ENCODE measurements at places on chromosomes 4 and X.
A peak's percentile ranks its signal among the peaks of the same experiment; 100 is the strongest.

DNA sequence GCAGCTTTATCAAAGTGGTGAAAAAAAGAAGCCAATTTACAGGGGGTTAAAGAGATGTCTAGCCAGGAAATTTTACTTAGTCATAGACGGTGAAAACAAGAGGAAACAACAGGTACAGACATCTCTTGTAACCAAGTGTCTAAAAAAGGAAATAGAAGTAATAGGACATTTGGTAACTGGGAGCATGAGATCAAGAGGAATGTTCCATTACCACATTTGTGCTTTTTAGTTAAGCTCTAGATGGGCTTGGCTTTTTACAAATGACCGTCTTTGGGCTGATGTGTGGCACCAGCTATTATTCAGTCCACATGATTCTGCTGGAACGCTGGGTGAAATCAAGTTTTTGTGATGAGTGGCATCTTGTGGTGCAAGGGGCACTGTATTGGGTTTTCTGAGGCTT lies 179.5 kb downstream of the SMIM20 start:
- no peak for DNase-seq

DNA sequence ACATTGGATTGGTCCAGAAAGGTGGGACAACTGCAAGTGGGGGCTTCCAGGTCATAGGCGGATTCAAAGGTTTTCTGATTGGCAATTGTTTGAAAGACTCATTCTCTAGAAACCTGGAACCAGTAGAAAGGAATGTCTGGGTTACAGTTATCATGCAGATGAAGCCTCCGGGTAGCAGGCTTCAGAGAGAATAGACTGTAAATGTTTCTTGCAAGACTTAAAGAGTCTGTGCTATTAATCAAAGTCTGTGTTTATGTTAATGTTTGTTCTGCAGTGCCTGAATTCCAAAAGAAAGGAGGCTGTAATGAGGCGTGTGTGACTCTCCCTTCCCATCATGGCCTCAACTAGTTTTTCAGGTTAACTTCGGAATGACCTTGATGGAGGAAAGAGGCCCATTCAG lies 43.9 kb upstream of the GC start:
- DNase-seq: no peak

DNA sequence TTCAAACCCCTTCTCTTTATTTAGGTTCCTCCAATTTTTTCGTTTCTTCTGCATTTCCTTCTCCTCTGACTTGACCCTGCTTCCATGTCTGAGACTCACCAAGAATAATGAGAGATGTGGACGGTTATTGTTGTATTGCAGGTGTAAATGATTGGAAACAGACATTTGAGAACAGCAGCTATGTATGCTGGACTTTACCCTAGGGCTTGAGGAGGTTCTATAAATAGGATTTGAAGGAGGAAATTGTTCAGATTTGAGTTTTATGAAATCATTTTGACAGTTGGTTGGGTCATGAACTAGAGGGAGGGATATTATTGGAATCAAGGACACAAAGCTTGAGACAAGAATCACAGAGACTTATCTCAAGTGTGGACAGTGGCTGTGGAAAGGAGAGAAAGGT lies 614.6 kb upstream of the CPEB2 start:
- no peak for DNase-seq

DNA sequence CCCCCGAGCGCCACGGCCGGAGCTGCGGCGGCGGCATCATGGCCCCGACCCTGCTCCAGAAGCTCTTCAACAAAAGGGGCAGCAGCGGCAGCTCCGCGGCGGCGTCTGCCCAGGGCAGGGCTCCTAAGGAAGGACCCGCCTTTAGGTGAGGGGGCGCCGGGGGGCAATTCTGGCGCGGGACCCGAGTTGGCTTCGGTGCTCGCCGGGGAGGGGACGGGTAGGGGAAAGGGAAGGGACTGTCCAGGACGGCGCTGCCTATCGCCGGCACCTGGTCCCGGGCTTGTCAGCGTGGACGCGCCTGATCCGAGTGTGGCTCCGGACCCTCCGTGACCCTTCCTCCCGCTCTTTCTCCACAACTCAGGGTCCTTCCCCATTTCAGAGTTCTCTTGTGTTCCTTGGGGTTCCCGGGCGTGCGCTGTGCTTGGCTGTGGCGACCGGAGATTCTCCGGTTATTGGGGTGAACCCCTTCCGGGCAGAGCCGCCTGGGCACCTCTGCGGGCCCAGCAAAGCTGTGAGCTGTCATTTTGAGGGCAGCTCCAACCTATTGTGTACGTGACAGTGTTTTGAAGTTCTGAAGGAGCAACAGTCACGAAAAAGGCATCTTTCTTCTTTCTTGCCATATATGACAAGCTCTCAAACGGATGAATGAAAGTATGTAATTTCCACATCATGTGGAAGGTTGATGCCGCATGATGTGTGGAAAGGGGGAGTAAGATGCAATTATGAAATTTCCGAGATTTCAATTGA lies 522 bp downstream of the FNIP2 start:
- peak; percentile 7 for DNase-seq

- no peak for DNase-seq
Measured at GRCh38 chr4:83703752-83704151, 167.8 kb downstream of the GPAT3 start.

DNA sequence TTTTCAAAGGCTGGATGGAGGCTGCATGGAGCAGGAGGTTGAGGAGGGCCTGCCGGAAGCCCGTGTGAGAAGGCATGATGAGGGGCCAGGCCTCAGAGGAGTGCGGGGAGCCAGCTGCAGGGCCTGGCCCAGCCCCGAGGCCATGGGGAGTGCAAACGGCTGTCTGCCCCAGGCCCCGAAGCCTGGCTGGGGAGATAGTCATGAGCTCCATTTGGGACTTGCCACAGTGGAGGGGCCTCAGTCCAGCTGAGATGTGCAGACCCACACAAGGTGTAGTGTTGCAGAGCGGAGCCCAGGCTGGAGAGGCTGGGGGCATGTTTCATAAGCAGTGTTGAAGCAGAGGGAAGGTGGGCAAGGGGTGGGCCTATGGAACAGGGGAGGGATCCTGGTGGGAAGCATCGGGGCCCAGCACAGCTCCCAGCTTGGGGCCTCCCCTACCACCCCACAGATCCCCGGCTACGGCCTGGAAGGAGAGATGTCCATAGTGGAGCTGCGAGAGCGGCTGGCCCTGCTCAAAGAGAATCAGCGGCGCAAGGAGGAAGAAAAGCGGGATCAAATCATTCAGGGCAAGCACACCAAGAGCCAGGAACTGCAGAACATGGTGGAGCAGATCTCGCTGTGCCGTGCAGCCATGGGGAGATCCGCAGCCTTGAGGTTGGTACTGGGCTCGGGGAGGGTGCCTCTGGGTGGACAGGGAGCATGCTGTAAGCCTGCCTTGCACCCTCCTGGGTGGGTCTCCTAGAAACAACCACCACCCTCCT lies 9.1 kb upstream of the RNF4 start:
- no peak for DNase-seq

DNA sequence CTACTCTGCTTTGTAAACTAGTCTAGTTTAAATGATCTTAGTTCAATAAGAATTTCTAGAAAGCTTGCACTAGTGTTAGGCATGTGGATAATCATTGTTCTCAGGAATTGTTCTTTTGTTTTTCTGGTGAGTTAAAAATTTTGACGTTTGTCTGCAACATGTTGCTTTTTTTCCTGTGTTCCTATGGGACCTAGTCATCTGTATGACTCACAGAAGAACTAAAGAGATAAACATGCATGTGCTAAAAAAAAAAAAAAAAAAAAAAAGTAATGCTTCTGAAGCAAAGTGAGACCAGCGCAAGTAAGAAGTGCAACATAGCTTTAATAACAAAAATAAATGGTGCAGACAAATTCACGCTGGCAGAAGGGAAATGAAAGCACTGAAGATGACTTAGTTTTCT lies 471.2 kb downstream of the IQCM start:
- no peak for DNase-seq

- no peak for DNase-seq
Measured at GRCh38 chr4:8652181-8653078, 59.9 kb downstream of the CPZ start.

- DNase-seq: no peak
Measured at GRCh38 chr4:56665781-56666180, 15.3 kb downstream of the HOPX start.

DNA sequence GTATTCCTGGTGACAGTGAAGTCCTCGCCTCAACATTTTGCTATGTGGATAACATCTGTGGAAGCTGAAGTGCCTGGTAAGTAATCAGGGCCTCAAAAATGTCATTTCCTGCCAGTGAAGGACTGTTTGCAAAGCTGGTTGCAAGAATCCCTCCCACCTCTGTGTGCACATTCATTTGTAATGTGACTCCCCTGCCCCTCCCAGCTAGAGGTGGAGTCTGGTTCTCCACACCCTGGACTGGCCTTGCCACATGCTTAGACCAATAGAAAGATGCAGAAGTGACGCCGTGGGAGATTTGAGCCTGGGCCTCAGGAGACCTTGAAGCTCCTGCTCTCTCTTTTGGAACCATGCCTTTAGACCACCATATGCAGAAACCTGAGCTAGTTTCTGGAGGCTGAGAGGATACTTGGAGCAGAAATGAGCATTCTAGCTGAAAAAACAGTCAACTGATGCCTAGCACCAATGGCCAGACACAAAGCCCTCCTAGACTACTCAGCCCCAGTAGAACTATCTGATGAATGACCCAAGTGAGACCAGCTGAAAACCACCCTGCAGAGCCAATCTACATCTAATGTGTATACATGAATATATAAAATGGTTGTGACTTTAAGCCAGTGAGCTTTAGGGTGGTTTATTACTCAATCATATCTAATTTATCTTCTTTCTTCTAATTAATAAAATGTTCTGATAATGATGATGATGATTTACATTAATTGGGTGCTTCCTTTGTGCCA lies 47.8 kb upstream of the CRMP1 start:
- no peak for DNase-seq

DNA sequence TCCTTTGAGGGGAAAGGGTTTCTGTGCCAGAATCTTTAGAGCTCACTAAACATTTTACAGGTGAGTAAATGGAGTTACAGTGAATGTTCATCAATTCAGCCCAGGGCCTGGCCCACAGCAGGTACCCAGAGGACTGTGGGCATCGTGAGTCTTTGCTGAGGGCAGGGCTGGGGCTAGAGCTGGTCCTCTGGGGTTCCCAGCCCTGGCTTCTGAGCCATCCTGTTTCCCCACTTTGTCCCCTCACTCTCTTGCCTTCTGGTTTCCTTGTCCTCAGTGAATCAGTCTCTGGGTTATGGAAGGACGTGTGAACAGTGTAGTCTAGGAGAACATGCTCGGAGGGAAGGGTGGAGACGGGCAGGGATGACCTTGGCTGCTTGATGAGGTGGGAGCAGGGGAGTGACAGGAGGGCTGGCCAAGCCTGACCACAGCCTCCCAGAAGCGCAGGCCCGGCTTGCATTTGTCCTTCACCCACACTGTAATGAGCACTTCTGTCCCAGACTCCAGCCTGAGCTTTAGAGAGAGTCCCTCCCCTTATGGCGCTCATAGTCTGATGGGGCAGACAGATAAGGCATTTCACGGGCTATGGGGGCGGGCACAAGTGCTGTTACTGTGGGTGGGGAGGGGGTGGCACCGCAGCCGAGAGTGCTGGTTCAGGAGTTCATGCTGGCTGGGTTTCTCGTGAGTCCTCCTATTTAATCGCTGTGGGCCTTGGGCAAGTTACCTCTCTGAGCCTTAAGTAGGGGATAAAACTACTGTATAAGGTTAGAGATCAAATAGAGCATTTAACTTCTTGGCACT lies 17.3 kb downstream of the TBC1D14 start:
- peak; percentile 37 for DNase-seq

- DNase-seq: no peak
Measured at GRCh38 chr4:13243152-13243551, 241.0 kb downstream of the RAB28 start.

DNA sequence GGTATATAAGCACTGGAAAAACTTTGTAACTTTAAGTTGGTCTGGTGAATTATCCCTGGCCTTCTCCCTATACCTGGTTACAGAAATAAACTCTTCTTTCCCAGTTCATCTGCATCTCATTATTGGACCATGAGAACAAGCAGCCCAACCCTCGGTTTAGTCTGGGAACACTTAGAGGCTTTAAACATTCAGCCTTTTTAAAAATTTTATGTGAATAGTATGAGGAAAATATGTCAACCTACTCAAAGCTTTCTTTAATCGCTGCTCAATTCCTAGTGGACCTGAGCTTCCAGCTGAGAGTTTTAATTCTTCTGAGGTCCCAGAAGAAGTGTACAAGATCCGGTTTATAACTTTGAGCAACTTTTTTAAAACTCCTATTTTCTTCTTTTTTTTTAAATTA lies 358.6 kb upstream of the NOCT start:
- DNase-seq: no peak

DNA sequence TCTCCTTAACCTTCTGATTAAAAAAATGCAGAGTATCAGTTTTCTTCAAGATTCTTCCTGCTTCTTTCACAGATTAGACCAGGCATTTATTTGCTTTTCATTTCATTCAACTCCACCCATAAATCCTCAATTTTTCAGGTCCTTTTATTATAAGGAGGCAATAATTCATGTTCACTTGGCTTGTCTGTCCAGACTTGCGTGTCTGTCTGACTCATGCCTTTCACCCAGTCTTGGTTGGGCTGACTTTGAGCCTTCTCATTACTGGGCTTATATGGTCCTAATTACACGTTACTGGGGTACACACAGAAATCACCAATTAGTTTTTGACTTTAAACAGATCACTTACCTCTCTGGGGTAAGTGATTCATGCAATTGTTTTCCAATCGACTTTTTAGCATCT lies 48.8 kb upstream of the GALNT7 start:
- no peak for DNase-seq

DNA sequence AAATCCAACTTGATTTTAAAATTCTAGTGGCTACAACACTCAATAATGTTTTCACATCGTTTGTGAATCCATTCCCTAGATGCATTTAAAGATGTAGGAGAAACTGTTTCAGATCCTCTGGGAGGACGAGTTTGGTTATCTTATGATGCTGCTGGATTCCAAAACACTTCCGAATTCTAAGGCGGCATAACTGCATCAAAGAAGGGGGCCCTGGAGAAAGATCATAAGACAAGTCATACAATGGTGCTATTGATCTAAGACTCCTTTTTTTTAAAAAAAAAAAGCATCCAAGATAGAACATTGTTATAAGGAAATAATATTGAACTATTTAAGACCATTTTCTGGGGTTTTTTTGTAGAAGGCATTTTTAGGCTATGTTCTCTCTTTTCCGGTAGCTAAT lies 25.5 kb downstream of the ASB9 start:
- DNase-seq: no peak

- no peak for DNase-seq
Measured at GRCh38 chrX:99383786-99384185, 1026.3 kb downstream of the PCDH19 start.

- no peak for DNase-seq
Measured at GRCh38 chrX:51155157-51155556, 177.5 kb upstream of the NUDT10 start.

DNA sequence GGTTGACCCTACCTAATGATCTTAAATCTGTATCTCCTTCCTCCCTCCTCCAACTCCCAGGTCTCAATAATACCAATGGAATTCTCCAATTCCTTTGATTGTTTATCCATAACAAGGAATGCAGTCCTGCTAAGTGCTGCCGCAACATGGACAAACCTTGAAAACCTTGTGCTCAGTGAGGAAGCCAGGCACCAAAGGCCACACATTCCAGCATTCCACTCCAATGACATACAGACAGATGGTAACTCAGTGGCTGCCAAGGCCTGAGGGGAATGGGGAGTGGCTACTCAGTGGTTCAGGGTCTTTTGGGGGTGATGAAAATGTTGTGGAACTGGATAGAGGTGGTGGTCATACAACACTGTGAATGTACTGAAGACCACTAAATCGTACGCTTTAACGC lies 10.4 kb downstream of the HAUS7 start:
- no peak for DNase-seq

Measured in stimulated activated CD4-positive, alpha-beta T cell treated with anti-CD3 and anti-CD28 coated beads, Interleukin-15, amount 100 ng/mL, for 1 hour (primary cell).